ENCODE measurements at places on chromosomes 2 and 18.

DNA sequence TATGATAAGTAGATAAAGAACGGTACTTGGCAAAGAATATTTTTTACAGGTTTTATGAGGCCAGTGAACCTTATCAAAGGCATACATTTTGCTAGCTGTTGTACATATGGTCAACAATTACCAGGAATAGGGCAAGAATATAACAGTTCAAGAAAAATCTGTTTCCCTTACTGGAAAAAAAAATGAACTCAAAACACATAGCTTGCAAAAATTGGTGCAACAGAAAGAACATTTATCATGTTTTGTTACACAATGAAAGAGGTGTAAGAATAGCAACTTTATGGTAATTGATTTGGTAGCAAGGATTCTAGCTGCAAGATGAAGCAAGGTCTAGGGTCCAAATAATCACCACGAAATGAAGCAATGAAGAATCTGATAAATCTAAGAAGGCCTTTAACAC lies 41.6 kb downstream of the TTC21B start:
- no peak for DNase-seq

- DNase-seq: no peak
These were observed 89.4 kb downstream of the TNS1 start for GRCh38 chr2:217913436-217913835.

DNA sequence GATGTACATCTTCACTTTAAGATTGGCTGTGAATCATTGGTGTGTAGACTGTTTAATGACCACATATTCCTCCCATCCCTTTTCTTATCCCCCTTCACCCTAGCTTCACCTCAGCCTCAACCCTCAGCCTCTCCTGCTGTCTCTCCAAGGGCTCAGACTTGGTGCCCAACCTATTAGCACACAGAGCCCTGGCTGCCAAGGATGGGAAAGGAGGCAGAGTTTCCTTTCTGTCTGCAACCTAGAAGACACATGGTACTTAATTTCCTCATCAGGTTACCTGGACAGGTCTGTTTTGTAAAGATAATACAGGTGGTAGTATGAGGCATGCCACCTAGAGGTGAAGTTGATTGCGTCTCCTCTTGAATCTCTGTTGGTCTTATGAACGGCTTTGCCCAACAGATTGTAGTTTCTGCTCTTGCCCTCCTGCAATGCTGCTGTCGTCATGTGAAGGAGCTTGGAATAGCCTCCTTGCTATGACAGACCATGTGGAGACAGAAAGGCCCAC lies 44.5 kb upstream of the RMND5A start:
- peak; percentile 45 for DNase-seq

GRCh38 chr2:238684362-238685326 lies 163.2 kb upstream of the TWIST2 start:
- DNase-seq: no peak

DNA sequence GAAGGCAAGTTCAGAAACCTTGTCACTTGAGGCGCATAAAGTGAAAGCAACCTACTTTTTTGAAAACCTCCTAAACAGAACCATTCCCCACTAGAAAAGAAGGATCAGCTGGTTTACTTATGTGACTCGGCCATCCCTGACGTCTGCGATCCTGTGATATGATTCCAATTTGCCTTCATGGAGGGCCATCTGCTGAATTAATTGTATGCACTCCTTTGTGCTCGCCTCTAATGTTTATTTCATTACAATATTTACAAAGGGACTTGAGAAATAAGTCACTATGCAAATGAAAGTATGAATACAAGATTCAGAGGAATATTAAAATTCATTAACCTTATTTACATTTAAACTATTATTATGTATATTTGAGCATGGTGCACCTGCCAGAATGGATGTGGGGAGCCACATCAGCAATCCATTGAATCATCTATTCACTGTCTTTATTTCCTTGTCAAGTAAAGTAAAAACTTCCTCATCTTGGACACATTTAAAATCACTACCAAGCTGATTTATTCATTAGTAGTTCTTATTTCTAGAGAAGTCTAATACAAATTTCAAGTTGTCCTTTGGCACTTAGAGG lies 96.5 kb downstream of the RBM43 start:
- peak; percentile 12 for DNase-seq

GRCh38 chr18:2459886-2460285 lies 111.4 kb downstream of the METTL4 start:
- DNase-seq: no peak

DNA sequence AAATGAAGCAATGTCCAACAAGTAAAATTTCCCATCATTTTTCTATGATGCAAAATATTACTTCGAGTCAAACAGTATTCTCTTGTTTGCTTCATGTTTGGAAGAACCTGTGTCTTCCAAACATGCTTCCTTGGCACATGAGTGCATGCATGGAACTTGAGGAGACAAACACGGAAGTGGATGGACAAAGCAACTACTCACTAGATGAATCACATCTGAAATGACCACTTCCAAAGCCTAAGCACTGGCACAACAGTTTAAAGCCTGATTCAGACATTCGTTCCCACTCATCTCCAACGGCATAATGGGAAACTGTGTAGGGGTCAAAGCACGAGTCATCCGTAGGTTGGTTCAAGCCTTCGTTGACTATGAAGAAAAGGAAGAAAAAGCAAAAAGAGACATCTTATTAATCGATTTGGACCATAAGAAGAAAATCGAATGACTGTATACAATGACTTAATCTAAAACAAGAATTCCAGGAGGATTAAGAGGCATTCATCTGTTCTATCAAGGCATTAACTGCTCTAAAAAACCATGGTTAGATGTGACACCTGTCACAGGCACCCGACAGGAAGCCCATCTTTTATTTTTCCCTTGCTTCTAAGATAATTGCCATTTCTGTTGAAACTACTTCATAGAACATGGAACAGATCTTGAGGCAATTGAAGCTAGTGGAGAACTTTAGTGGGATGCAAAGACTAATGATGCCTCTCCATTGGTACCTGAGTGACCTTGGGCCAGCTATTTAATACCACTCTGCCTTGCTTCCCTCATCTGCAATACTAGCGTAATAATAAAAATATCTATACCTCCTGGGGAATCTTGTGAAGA lies 56.0 kb downstream of the ATIC start:
- DNase-seq: no peak

DNA sequence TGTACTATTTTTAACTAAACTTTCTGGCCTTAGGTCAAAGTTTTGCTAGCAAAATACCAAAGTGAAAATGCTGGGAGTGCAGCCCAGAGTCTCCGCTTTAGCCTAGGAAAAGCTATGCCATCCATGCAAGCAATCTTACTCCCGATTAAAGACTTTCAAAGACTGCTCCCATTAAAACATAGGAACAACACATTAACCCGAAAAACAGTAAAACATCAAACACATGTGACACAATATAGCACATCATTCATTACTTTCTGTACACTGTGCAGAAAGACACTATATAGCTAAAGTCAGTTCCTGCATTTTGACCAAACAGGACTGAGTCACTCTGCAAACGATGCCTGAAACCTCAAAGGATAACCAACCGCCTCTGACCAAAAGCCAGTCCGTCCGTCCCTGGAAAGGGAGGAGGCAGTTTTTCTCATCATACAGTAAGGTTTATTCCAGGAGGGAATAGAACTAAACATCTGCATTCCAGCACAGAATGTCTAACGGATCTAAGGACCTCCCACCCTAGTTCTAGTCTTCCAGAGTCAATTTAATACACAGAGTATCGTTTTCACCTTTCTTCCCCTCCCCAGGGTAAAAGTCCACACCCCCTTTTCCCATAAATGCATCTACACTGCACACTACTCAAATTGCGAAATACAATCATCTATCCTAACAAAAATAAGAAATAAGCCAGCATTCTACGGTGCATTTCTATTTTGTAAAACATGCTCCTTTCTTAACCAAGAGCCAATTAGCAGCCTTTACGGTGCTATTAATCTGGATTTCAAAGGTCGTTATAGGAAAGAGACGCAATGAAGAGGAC lies 1.7 kb downstream of the ROCK2 start:
- peak; percentile 23 for DNase-seq

GRCh38 chr2:160091381-160091780 lies 29.0 kb upstream of the PLA2R1 start:
- DNase-seq: no peak
